CD4-positive, alpha-beta T cell treated with Interleukin-15 for 1 hour (primary cell): ENCODE measurements at places on chromosomes 11 and 22.
A peak's percentile ranks its signal among the peaks of the same experiment; 100 is the strongest.

DNA sequence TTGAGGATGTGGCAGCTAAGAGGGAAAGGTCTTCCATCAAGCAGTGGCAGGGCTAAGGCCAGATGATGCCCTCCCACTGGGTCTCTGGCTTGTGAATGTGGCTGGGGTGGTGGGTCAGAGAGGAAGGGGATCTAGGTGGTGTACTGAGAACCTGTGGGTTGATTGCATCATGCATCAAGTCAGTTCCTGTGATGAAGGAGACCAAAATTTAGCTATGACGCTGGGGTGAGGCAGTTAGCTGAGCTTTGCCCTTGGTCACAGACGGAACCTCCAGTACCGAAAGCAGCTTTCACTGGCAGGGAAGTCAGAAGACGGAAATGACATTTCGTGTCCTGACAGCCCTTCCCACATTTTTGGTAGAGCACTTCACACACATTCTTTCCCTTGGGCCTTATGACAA, 20.7 kb downstream of the ATG16L2 start:
- peak; percentile 51 for DNase-seq

GRCh38 chr11:126862664-126863243, 137.8 kb downstream of the KIRREL3 start:
- no peak for DNase-seq

DNA sequence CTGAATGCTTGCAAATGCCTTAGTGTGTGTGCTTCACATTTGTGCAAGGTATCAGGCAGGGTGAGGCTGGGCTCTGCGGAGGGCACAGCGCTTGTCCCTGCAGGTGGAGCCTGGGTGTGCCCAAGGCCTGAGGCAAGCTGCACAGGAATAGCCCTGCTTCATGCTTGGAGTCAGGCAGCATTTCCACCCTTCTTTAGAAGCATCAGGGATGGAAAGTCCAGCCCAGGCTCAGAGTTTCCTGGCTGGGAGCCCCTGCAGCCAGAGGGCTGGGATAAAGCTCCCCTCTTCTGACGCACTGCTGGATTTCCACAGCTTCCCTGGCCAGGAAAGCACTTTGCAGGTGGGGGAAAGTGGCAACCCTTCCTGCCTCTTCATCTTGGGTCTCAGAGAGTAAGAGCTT, 63.4 kb downstream of the GALNT18 start:
- no peak for DNase-seq

GRCh38 chr22:41900652-41901312, 14.1 kb downstream of the SHISA8 start:
- no peak for DNase-seq

- no peak for DNase-seq
Measured at GRCh38 chr11:43732225-43732624, 51.7 kb downstream of the HSD17B12 start.

GRCh38 chr22:23498811-23499798, 81.0 kb downstream of the IGLL1 start:
- DNase-seq = no peak

DNA sequence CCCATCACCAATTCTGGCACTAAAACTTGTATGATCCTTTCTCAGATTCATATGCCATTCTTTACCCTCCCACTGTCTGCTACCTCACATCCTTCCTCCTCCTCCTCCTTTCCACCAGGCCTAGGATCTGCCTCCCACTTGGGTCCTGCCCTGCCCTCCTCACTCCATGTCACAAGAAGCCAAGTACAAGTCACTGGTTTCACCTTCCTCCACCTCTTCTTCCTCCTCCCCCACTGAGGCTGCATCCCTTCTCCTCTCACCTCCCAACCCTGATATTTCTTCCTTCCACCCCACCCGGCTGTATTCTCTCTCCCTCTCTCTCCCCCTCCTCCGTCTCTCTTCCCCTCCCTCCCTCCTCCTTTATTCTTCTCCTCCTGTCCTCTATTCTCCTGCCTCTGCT, 46.6 kb downstream of the LARGE1 start:
- no peak for DNase-seq

GRCh38 chr11:65473278-65473860, 25.5 kb upstream of the MALAT1 start:
- DNase-seq = no peak

DNA sequence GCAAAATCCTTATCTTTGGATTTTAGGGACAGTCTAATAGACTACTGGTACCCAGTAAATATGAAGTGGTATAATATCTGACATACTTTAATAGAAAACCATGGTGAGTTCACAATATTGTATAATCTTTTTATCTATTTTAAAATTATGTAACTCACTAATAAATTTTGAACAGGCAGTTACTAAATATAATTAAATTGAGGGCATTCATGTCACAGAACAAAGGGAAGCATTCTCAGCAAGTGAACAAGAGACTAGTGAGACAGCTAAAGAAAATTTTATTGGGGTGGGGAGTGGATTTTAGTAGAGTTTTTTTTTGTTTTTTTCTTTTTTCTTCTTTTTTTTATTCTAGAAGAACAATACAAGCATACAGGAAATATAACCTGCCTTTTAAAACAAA, 55.0 kb downstream of the DNAJC24 start:
- no peak for DNase-seq

DNA sequence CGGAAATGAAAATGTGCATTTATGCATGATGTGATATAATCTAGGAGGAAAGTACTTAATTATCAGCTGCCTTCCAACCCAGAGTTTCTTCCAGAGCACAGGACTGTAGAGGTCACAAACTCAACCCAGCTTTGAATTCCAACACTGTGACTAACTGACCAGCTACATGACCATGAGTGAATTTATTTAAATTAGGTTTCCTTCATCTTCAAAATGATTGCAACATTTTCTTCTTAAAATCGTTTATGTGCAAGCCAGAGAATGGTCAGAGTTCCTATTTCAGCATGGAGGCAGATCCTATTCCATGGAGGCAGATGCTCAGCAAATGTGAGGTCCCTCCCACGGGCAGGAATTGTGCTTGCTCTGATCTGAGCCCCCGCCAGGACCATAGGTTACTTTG, 42.4 kb downstream of the OSBP start:
- no peak for DNase-seq

DNA sequence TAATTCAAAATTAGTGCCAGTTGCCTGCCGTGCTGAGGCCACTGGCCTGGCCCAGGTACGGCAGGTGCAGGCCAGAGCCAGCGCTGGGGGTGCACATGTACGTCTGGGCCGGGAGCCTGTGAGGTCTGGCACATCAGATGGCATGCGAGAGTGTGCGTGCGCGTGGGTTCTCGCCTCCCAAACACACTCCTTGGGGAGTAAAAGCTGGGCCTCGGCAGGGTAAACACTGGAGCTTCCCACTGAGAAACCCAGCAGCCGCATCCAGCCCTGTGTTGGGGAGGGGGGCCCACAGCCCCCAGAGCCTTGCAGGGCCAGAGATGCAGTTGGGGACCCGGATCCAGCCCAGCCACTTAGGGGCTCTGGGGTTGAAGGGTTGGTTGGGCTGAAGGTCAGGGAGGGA, 37.8 kb downstream of the FLRT1 start:
- DNase-seq = no peak

- DNase-seq = no peak
Measured at GRCh38 chr11:112623057-112623456, 338.2 kb upstream of the NCAM1 start.

- DNase-seq = no peak
Measured at GRCh38 chr22:27630754-27631153, 170.8 kb downstream of the MN1 start.

DNA sequence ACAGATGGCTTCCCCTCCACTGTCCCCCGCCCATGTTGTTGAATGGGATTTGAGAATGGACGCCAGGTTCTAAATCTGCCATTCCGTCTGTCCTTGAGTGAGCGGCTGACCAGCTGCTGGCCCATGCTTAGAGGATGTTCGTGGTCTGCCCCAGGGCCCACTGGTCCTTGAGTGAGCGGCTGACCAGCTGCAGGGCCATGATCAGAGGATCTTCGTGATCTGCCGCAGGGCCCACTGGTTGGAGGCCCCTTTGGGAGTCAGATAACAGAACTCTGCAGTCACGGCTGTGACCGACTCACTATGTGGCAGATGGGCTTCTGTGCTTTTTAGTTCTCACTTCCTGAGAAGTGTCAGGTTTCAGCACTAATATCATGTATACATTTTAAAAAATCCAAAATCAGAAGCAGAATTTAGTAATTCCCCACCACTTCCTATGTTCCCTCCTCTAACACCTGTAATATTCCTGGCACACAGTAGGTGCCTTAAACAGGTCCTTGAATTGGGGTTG, 54.1 kb downstream of the MICAL3 start:
- DNase-seq = no peak

DNA sequence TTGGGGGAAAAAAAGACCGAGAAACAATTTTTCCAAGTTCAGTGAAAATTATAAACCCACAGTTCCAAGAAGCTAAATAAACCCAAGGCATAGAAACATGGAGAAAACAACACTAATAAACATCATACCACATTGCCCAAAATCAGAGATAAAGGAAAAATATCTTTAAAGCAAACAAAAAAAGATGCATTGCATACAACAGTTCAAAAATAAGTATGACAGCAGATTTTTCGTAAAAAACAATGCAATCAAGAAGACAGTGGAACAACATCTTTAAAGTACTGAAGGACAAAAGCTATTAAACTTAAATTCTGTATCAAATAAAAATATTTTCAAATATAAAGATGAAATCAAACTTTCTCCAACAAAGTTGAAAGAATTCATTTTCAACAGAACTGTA, 921.3 kb downstream of the METTL15 start:
- DNase-seq = no peak
